ENCODE measurements at places on chromosomes 1 and 21. TPM values are rescaled to one million over a fixed set of nuclear protein-coding genes. Genes with fewer than 3 reads are reported as not detected.

The REG4 gene
- total RNA-seq = 0.40 TPM

The ANKRD34A gene
- 0.22 TPM for total RNA-seq

The HIVEP3 gene
- total RNA-seq = 1.6 TPM

The AKNAD1 gene
- total RNA-seq = not detected

The INTS3 gene
- total RNA-seq = 152 TPM

The PDC gene
- not detected for total RNA-seq

The ALPL gene
- total RNA-seq = 19.8 TPM

The OR2T5 gene
- not detected for total RNA-seq

The CASZ1 gene
- 28.5 TPM for total RNA-seq

The CCDC185 gene
- total RNA-seq = not detected

The LCE2C gene
- not detected for total RNA-seq

The AUNIP gene
- total RNA-seq = 5.9 TPM

The LDLRAD1 gene
- total RNA-seq = 0.84 TPM

The CCDC27 gene
- not detected for total RNA-seq

The PDPN gene
- total RNA-seq = 9.5 TPM

The GCSAML gene
- total RNA-seq = not detected

The AZIN2 gene
- total RNA-seq = 5.2 TPM

The MAP7D1 gene
- 98.0 TPM for total RNA-seq

The MAN1A2 gene
- 66.5 TPM for total RNA-seq

The HRNR gene
- total RNA-seq = not detected

The NCF2 gene
- total RNA-seq = 0.67 TPM

The CACNA1S gene
- 0.05 TPM for total RNA-seq

The ERICH3 gene
- 1.1 TPM for total RNA-seq

The THEMIS2 gene
- 3.3 TPM for total RNA-seq

The ATP6V1G3 gene
- total RNA-seq = not detected

The TSPAN1 gene
- total RNA-seq = 4.5 TPM

The GLRX2 gene
- 8.5 TPM for total RNA-seq

The IGSF5 gene
- 0.33 TPM for total RNA-seq

The SLC45A1 gene
- total RNA-seq = 0.60 TPM

The ADAMTS1 gene
- 11.6 TPM for total RNA-seq

The APOBEC4 gene
- not detected for total RNA-seq

The NTNG1 gene
- 1.1 TPM for total RNA-seq

The LEPR gene
- total RNA-seq = 3.0 TPM

The ACTA1 gene
- total RNA-seq = 2.5 TPM
